Common myeloid progenitor, CD34-positive (primary cell): ENCODE measurements at places on chromosomes 2 and 18.
A peak's percentile ranks its signal among the peaks of the same experiment; 100 is the strongest.

DNA sequence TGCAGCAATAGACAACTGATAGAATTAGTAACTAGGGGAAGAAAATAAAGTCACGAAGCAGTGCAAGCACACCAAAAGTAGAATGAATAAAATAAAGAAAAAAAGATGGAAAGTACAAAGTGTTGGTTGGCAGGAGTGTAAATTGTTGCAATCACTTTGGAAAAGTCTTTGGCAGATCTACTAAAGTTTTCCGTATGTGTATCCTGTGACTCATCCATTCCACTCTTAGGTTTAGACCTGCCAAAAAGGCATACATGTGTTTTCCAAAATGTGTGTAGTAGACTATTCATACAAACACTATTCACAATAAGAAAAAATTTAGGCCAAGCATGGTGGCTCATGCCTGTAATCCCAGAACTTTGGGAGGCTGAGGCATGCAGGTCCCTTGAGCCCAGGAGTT, 282.1 kb upstream of the FSIP2 start:
- no peak overlapping the region for H3K4me3 ChIP-seq
- H3K27ac ChIP-seq = no peak overlapping the region
- H3K36me3 ChIP-seq = no peaks in the 10 kb centered on the region
- H3K27me3 ChIP-seq = no peaks in the 10 kb centered on the region
- DNase-seq = no peak

GRCh38 chr2:55923091-55923981, at the start of gene EFEMP1:
Gene EFEMP1 (minus strand): TSS chr2:55923782. CDS start chr2:55922440, 1,342 bp downstream.
- peaks cover 24% of the 10 kb centered on the region for H3K27me3 ChIP-seq
- DNase-seq = peak; percentile 33
- H3K4me3 ChIP-seq = peak within 1 kb of the TSS; percentile 58
- H3K4me1 ChIP-seq = no peaks in the 10 kb centered on the region
- no peak within 1 kb of the TSS for H3K27ac ChIP-seq
- H3K36me3 ChIP-seq = no peaks in the 10 kb centered on the region

- no peak overlapping the region for H3K27ac ChIP-seq
- H3K4me1 ChIP-seq = no peaks in the 10 kb centered on the region
- H3K4me3 ChIP-seq = no peak overlapping the region
- DNase-seq = no peak
- H3K27me3 ChIP-seq = no peaks in the 10 kb centered on the region
- H3K36me3 ChIP-seq = no peaks in the 10 kb centered on the region
Measured at GRCh38 chr18:51739044-51739666, 541.7 kb upstream of the MEX3C start.

GRCh38 chr2:205650450-205650849, 31.9 kb upstream of the NRP2 start:
- H3K27me3 ChIP-seq = no peaks in the 10 kb centered on the region
- H3K4me3 ChIP-seq = no peak overlapping the region
- H3K27ac ChIP-seq = no peak overlapping the region
- H3K36me3 ChIP-seq = no peaks in the 10 kb centered on the region
- no peak for DNase-seq

DNA sequence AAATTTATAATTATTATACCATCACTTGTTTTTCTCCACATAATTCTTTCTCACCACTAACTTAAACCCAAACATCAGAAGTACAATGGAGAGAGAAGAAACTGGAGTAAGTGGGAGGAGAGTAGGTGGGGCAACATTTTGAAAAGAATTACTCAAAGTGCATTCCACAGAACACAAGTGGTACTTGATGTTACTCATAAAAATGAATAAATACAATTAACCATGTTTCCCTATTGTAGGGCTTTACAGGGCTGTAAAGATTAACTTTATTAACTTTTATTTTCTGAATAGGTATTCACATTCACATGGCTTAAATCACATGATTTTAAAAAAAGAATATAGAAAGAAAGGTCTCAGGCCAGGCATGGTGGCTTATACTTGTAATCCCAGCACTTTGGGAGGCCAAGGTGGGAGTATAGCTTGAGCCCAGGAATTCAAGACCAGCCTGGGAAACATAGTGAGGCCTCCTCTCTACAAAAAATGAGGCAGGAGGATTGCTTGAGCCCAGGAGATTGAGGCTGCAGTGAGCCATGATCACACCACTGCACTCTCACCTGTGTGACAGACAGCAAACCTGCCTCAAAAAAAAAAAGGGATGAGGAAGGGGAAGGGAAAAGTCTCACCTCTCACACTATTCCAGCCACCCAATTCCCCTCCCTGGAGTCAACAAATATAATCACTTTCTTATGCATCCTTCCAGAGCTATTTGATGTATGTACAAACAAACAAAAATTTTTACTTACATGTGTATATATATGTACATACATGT, 47.1 kb downstream of the KCNG3 start:
- no peaks in the 10 kb centered on the region for H3K27me3 ChIP-seq
- H3K36me3 ChIP-seq = no peaks in the 10 kb centered on the region
- DNase-seq = no peak
- no peak overlapping the region for H3K4me3 ChIP-seq
- H3K27ac ChIP-seq = no peak overlapping the region
- H3K4me1 ChIP-seq = no peaks in the 10 kb centered on the region

DNA sequence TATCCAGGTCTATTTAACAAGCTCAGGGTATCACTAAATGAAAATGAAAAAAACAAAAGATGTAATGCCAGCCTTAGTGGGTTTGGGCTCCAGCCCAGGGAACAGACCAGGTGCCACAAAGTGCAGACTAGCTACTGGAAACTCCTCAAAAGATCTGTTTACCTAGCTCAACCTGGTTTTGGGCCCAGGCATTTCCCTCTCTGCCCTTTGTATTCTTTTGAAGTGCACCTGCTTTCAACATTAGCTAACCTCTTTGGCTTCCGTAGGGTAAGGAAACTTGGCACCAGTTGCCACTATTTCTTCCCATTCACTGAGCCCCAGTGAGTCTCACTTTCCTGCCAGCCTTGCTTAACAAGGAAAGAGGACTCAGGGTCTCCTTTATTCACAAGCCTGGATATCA, 123.6 kb upstream of the CDCA7 start:
- DNase-seq = no peak
- H3K36me3 ChIP-seq = peaks cover 17% of the 10 kb centered on the region
- no peak overlapping the region for H3K4me3 ChIP-seq
- no peaks in the 10 kb centered on the region for H3K27me3 ChIP-seq
- no peak overlapping the region for H3K27ac ChIP-seq
- no peaks in the 10 kb centered on the region for H3K4me1 ChIP-seq

DNA sequence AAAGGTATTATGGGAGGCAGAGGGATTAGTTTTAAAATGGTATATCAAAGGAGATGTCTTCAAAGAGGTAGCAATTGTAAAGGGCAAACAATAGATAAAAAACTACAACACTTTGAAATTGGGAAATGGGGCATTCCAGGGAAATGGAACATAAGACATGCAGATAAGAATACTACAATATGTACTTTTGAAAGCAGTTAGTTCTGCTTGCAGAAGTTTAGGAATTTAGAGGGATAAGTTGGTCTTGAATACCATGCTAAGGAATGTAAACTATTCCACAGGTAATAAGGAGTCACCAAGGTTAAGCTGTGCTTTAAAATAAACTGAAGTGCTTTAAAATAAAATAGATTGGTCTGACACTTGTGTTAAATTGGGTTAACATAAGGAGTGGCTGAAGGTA, 571.7 kb upstream of the ACVR2A start:
- DNase-seq = no peak
- H3K4me3 ChIP-seq = no peak overlapping the region
- H3K27me3 ChIP-seq = no peaks in the 10 kb centered on the region
- no peaks in the 10 kb centered on the region for H3K36me3 ChIP-seq
- H3K27ac ChIP-seq = no peak overlapping the region

DNA sequence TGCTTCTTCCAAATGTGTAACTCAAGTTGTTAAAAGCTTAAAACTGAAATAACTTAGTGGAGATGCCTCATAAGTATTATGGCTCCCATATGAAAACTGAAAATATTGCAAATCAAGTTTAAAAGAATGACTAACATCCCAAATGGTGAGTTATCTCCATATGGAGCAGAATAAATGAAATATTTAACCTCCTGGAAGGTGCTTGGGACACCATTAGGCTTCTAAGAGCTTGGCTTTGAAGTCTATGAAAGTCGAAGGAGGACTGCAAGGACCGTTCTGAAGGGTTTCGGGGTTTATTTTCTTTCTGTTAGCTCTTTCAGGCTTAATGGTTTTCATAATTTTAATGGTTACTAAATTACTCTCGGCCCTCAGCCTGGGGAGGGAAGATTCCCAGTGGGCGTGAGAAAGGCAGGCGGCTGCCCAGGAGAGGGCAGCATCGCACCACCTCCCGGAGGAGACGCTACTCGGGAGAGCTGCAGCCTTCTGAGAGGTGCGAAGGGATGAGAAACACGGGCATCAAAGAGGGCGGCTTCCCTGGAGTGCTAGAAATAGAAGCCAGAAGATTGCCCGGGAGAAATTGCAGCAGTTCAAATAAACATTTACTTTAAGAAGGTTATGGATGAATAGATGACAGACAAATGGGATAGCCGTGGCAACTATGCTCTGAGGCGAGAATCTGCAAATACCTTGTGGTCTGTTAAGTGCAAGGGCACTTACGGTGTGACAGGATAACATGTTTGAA, 43.1 kb downstream of the MAP3K19 start:
- DNase-seq = peak; percentile 62
- H3K4me3 ChIP-seq = no peak overlapping the region
- no peaks in the 10 kb centered on the region for H3K36me3 ChIP-seq
- H3K27me3 ChIP-seq = peaks cover 7% of the 10 kb centered on the region
- H3K27ac ChIP-seq = no peak overlapping the region
- H3K4me1 ChIP-seq = no peaks in the 10 kb centered on the region

- no peak for DNase-seq
- no peaks in the 10 kb centered on the region for H3K27me3 ChIP-seq
- no peaks in the 10 kb centered on the region for H3K4me1 ChIP-seq
- H3K27ac ChIP-seq = no peak overlapping the region
- H3K36me3 ChIP-seq = no peaks in the 10 kb centered on the region
Measured at GRCh38 chr2:122643725-122644329, 888.4 kb downstream of the TSN start.

- H3K27me3 ChIP-seq = no peaks in the 10 kb centered on the region
- H3K36me3 ChIP-seq = no peaks in the 10 kb centered on the region
- H3K4me3 ChIP-seq = no peak overlapping the region
- H3K4me1 ChIP-seq = peaks cover 8% of the 10 kb centered on the region
- peak; percentile 54 for DNase-seq
Measured at GRCh38 chr18:44823782-44824181, 143.1 kb downstream of the SETBP1 start.

GRCh38 chr2:18445433-18446320, 114.8 kb downstream of the RDH14 start:
- no peak for DNase-seq
- no peaks in the 10 kb centered on the region for H3K36me3 ChIP-seq
- peaks cover 3% of the 10 kb centered on the region for H3K27me3 ChIP-seq
- no peak overlapping the region for H3K4me3 ChIP-seq

- H3K27ac ChIP-seq = no peak overlapping the region
- no peak for DNase-seq
- peaks cover 11% of the 10 kb centered on the region for H3K4me1 ChIP-seq
- H3K4me3 ChIP-seq = no peak overlapping the region
- no peaks in the 10 kb centered on the region for H3K36me3 ChIP-seq
Measured at GRCh38 chr2:12964904-12965539, 248.3 kb downstream of the TRIB2 start.

DNA sequence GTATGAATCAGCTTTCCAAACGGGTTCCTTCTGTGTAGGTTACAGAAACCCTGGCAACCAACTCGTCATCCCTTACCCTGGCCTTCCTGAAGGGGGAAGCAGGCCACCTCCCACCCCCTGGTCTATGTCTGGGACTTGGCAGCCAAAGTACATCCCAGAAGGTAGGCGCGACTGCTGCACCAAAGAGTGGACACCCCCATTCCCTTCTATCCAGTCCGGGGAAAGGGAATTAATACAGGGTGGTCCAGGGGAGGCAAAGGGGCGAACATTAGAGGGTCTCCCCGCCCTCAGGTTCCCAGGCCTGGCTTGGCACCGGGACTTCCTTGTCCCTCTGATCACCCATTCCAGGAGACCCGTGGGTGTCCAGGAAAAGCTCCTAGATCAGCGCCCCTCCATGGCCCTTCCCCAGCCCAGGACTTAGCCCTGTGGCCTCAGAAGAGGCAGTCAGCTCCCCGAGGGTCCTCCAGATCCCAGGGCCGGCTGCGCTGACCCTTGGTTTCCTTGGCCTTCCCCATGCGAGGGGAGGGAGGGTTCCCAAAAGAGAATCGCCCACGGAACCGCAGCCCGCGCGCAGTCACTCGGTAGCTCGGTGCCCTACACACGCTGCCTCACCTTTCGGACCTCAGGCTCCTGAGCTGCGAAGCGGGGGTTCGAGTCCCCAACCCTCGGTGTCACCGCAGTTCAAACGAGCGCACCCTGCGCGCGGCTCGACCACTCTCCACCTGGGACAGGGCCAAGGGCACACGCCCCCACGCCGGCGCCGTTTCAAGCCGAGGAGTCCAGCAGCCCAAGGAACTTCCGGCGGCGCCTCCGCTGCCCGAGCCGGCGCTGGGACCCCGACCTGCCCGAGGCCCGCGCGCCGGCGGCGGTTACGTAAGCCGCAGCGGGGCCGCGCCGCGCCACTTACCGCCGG, at the start of gene PER2:
PER2 (minus strand) TSS at position 874 of the 913 bp plus-strand sequence. CDS start 10,674 bp downstream, outside the sequence.
- H3K36me3 ChIP-seq = no peaks in the 10 kb centered on the region
- DNase-seq = peak; percentile 87
- H3K4me3 ChIP-seq = peak within 1 kb of the TSS; percentile 88
- H3K4me1 ChIP-seq = peaks cover 31% of the 10 kb centered on the region
- peak within 1 kb of the TSS; percentile 75 for H3K27ac ChIP-seq

- no peak for DNase-seq
- no peak overlapping the region for H3K4me3 ChIP-seq
- H3K27ac ChIP-seq = no peak overlapping the region
- no peaks in the 10 kb centered on the region for H3K4me1 ChIP-seq
Measured at GRCh38 chr2:16025876-16026640, 85.7 kb downstream of the MYCN start.

GRCh38 chr18:62672600-62672999, 42.7 kb upstream of the PHLPP1 start:
- DNase-seq = no peak
- H3K4me1 ChIP-seq = no peaks in the 10 kb centered on the region
- H3K4me3 ChIP-seq = no peak overlapping the region
- no peaks in the 10 kb centered on the region for H3K36me3 ChIP-seq
- H3K27me3 ChIP-seq = no peaks in the 10 kb centered on the region
- no peak overlapping the region for H3K27ac ChIP-seq

DNA sequence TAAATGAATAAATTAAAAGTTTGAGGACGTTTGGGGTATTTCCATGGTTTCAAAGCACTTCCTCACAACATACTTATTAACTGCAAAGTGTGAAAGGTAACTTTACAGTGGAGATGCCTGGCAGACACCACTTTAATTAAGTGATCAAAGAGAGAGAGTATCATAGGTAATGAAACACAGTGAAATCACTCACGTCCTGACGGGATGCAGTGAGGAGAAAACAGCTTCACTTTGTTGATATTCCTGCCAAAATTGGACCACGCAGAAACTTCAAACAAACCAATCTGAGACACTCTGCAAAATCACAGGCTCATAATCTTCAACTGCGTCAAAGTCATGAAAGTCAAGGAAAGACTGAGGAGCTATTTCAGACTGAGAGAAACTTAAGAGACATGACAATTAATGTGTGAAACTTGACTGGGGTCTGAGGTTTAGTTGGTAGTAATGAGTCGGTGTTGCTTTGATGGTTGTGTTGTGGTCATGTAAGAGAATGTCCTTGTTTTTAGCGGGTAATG, 66.0 kb upstream of the ITGB6 start:
- H3K4me1 ChIP-seq = no peaks in the 10 kb centered on the region
- H3K27ac ChIP-seq = no peak overlapping the region
- DNase-seq = no peak
